ENCODE measurements at places on chromosomes 2 and 18.

- no peak for DNase-seq
Measured at GRCh38 chr2:40043191-40043590, 264.1 kb upstream of the THUMPD2 start.

GRCh38 chr18:46448347-46448746 is 208.7 kb downstream of the LOXHD1 start:
- DNase-seq = no peak

- peak; percentile 85 for DNase-seq
Measured at GRCh38 chr2:191846515-191847476, at the start of gene CAVIN2. Gene CAVIN2 (minus strand): TSS chr2:191847088. CDS start chr2:191846925, 163 bp downstream.

DNA sequence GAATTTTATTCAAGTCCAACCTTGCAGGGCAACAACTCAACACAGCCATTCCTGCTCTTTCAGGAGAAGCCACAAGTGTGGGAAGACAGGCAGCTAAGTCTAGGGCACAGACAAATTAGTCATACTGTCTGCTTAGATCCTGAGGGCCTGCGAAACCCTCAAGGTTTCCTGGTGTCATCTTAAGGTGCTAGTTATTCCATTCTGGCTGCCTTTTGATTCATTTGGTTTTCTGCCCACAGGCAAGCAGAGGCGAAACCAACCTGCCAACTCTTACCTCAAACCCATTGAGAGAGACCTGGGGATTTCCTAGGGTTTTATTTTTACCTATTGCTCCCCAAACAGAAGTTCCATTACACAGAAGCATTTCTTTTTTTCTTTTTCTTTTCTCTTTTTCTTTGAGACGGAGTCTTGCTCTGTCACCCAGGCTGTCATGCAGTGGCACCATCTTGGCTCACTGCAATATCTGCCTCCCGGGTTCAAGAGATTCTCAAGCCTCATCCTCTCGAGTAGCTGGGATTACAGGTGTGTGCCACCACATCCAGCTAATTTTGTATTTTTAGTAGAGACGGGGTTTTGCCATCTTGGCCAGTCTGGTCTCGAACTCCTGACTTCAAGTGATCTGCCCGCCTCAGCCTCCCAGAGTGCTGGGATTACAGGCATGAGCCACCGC is 23.7 kb upstream of the SCYGR1 start:
- DNase-seq = no peak

- no peak for DNase-seq
Measured at GRCh38 chr18:74617486-74617885, 19.8 kb downstream of the ZNF407 start.

DNA sequence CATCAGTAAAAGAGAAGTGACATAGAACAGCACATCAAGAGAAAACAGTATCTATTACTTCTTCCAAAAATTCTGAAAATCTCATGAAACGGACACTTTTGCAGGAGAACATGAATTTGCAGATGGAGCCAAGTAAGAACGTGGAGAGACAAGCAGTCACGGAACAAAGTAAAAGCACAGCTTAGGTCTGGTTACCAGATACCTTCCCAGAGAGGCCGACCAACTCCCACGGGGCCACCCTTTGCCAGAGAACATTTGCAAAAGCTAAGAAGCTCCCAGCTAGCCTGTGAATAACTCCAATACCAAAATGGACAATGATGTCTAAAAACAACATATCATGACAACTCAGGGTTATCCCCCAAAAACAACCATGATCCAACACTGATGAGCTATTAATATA is 38.9 kb downstream of the THAP4 start:
- no peak for DNase-seq

GRCh38 chr2:236748385-236748784 is 178.8 kb downstream of the ACKR3 start:
- no peak for DNase-seq

- DNase-seq = no peak
Measured at GRCh38 chr2:179932786-179933185, 71.4 kb upstream of the ZNF385B start.

- DNase-seq = no peak
Measured at GRCh38 chr2:66580166-66581049, 145.5 kb downstream of the MEIS1 start.

DNA sequence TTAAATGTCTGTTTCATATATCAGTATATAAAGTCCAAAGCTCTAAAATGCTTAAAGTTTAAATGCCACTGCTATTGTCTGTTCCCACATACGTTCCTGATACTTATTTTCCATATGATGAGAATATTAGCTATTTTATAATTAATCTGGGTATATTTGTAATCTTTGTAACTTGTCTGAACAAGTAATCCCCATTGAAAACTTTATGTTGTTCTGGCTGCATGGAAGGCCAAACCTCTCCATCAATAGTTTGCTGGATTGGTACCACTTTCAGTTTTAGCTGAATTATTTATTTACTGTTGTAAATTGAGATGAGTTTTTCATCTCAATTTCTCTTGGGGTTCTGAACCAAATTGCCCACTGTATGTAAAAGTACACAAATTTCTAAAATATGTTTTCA is 1.5 kb downstream of the MBD5 start:
- DNase-seq = no peak

GRCh38 chr2:181952404-181953226 is 33.0 kb upstream of the PPP1R1C start:
- DNase-seq = no peak
